ENCODE measurements at places on chromosomes 6 and 20.

DNA sequence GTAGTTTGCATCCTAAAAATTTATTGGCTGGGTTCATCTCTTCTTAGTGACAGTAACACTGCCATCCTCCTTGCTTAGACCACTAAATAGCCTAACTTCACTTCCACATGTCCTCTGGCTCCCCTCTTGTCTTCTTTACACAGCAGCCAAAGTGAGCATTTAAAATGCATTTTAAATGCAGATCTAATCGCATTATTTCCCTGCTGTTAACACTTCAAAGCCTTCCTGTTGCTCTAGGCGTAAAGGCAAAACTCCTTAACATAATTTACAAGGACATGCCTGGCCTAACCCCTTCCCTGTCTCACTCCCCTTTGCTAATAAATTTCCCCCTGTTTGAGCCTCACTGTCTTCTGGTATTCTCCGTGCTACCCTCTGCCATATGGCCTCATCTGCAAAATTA, 26.5 kb downstream of the NKAIN2 start:
- H3K36me3 ChIP-seq = no peaks in the 10 kb centered on the region
- DNase-seq = no peak
- H3K27me3 ChIP-seq = no peaks in the 10 kb centered on the region
- no peak overlapping the region for H3K4me3 ChIP-seq
- peaks cover 8% of the 10 kb centered on the region for H3K4me1 ChIP-seq
- no peak overlapping the region for H3K27ac ChIP-seq

DNA sequence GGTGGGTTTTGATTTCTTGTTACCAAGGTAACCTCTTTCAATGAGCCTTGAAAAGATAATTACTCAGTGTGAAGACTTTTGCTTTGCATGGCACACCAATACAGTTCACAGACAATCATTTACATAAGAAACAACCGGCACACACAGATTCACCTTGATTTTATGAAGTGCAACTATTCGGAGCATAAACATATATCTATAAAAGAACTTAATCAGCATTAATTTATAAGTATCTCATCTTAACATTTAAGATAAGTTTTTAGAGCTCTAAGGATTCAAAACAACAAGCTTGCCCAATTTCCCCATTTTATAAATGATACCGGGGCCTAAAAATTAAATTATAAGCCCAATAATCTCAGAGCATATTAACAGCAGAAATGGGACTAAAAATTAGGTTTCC, 85.9 kb upstream of the PCSK2 start:
- H3K36me3 ChIP-seq = no peaks in the 10 kb centered on the region
- no peak for DNase-seq
- no peak overlapping the region for H3K27ac ChIP-seq
- no peaks in the 10 kb centered on the region for H3K27me3 ChIP-seq
- no peaks in the 10 kb centered on the region for H3K4me1 ChIP-seq
- no peak overlapping the region for H3K4me3 ChIP-seq

DNA sequence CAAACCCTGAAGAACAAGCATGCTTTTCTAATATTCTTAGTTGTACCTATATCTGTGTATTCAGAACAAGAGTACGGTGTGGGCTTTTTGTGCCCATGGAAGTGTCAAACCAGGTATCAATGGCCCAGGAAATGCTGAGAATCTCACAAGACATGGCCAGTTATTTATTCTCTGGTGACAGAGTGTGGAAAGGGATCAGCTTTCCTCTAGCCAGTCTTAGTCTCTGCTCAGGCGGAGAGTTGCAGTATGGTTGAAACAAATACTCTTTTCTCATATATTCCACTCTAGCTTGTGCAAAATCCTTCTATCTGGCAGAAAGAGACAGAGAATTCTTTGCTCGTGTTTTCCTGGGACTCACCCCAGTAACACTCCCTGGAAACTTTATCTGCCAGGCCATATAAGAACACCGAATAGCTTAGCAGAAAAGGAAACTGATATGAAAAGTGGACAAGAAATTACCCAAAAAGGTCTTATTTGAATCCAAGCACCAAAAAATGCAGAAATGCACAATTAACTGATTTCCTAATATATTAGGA, 173.3 kb upstream of the RSPO3 start:
- H3K36me3 ChIP-seq = no peaks in the 10 kb centered on the region
- peaks cover 9% of the 10 kb centered on the region for H3K4me1 ChIP-seq
- H3K27me3 ChIP-seq = no peaks in the 10 kb centered on the region
- no peak for DNase-seq
- no peak overlapping the region for H3K27ac ChIP-seq

DNA sequence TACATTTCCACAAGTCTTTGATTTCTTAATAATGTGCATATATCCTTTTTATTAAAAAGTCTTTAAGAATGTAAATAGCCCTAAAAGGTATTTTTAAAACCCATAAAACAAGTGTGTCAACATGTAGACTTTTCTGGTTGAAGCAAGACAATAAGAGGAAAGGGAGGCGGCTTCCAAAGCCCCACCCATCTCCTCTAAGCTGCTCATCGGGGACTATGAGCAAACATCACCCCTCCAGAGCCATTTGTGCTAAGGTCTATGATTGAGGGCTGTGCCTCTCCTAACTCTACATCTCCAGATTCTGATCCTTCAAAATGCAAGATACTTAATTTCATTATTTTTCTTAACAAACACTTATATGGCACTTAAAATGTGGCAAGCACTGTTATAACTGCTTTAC, 2.5 kb upstream of the NAA20 start:
- peaks cover 17% of the 10 kb centered on the region for H3K27me3 ChIP-seq
- H3K4me3 ChIP-seq = no peak overlapping the region
- peaks cover 19% of the 10 kb centered on the region for H3K4me1 ChIP-seq
- H3K27ac ChIP-seq = no peak overlapping the region
- DNase-seq = no peak
- H3K36me3 ChIP-seq = peaks cover 5% of the 10 kb centered on the region

GRCh38 chr6:16876201-16876600, 114.9 kb upstream of the ATXN1 start:
- no peaks in the 10 kb centered on the region for H3K36me3 ChIP-seq
- no peak overlapping the region for H3K4me3 ChIP-seq
- no peaks in the 10 kb centered on the region for H3K4me1 ChIP-seq
- H3K27me3 ChIP-seq = no peaks in the 10 kb centered on the region
- H3K27ac ChIP-seq = no peak overlapping the region

GRCh38 chr6:146598772-146599405, at the start of gene ADGB:
Gene ADGB, plus strand, starts transcription at chr6:146598972. Its CDS starts 69 bp downstream, at chr6:146599041.
- peak within 1 kb of the TSS; percentile 21 for H3K27ac ChIP-seq
- no peaks in the 10 kb centered on the region for H3K36me3 ChIP-seq
- DNase-seq = peak; percentile 80
- peak within 1 kb of the TSS; percentile 86 for H3K4me3 ChIP-seq
- peaks cover 3% of the 10 kb centered on the region for H3K27me3 ChIP-seq
